Activated CD4-positive, alpha-beta T cell treated with anti-CD3 and anti-CD28 coated beads, Interleukin-2, amount 10 ng/mL, durations not matched to agents 7 days and 5 days (primary cell): ENCODE measurements at places on chromosomes 12 and 14. TPM values are rescaled to one million over a fixed set of nuclear protein-coding genes. Genes with fewer than 3 reads are reported as not detected.

The PRKAB1 gene
- 37.2 TPM for total RNA-seq

The AKAP5 gene
- 0.89 TPM for total RNA-seq

The EFS gene
- total RNA-seq: not detected

The MIP gene
- total RNA-seq: not detected

The ASCL1 gene
- not detected for total RNA-seq

The ANHX gene
- not detected for total RNA-seq

The TAC3 gene
- total RNA-seq: not detected

The OTOGL gene
- total RNA-seq: not detected

The ITPK1 gene
- total RNA-seq: 63.7 TPM

The LRFN5 gene
- not detected for total RNA-seq

The TAS2R9 gene
- total RNA-seq: not detected

The PLA2G1B gene
- total RNA-seq: not detected

The TAS2R50 gene
- total RNA-seq: 1.1 TPM

The HNRNPC gene
- 863 TPM for total RNA-seq

The A2M gene
- total RNA-seq: not detected

The SVOP gene
- total RNA-seq: not detected

The LHX5 gene
- not detected for total RNA-seq
